HepG2 (cell line): ENCODE measurements at places on chromosomes 6 and 20.

- DNase-seq, result no peak
These were observed 17.9 kb downstream of the PNRC1 start for GRCh38 chr6:89098461-89098860.

DNA sequence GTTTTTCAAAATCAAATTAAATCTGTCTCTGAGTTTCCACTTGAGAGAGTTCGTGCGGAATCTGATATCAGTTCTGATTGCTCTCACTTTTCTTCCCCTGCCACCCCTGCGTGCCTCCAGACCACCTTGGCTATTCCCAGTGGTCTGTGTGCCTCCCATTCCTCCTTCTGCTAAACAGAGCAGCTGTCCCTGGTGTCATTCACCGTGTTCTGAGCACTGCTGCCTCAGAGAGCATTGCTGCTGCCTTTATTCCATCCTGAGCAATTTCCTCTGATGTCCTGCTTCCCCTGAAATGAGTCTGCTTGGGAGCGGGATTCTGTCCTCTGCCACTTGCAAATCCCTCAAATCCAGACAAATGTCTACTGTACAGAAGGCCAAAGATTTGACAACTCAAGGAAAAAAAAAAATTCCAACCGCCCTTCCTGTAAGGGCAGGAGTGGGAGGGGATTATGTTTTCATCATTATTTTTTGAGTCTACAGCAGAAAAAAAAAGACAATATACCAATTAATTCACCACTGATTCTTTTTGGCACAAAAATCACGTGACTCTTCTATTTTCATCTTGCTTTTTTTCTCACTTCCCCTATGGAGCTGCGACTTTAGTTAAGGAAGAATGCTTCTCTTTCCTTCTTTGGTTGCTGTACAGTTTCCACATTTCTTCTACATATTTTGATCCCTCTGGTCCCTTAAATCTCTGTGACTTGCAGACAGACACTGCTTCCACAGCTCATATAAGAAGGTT lies 833.0 kb downstream of the EPHA7 start:
- no peak for DNase-seq

DNA sequence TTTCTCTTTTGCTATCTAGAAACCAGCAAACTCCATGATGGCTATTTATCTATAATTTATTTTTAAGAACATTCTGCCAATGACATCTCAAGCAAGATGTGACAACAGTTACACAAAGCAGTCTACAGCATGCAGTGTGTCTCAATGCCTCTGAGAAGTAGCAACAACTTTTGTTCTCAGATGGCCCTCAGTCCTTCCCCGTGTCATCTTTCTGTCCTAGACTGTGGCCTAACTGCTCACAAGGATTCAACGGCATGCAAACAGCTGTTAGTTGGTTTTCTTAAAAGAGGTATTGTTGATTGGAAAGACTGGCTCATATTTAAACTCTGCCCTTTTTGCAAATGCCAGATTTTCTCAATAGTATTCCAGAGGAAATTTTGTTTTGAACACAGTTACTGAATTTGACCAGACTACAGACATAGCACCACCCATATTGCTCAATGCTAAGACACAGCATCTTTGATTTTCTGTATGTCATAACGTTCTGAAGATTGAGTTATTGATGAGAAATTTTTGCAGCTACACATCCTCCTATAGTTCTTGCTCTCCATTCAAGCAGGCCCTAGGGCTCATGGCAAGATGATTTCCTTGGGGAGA lies 26.1 kb upstream of the F13A1 start:
- DNase-seq, result no peak

GRCh38 chr20:34309691-34310090 lies 6.5 kb upstream of the AHCY start:
- DNase-seq, result no peak

- no peak for DNase-seq
These were observed 93.9 kb downstream of the ARID1B start for GRCh38 chr6:156870924-156871539.

- DNase-seq, result no peak
These were observed 207.5 kb downstream of the NKAIN2 start for GRCh38 chr6:124011180-124011579.

DNA sequence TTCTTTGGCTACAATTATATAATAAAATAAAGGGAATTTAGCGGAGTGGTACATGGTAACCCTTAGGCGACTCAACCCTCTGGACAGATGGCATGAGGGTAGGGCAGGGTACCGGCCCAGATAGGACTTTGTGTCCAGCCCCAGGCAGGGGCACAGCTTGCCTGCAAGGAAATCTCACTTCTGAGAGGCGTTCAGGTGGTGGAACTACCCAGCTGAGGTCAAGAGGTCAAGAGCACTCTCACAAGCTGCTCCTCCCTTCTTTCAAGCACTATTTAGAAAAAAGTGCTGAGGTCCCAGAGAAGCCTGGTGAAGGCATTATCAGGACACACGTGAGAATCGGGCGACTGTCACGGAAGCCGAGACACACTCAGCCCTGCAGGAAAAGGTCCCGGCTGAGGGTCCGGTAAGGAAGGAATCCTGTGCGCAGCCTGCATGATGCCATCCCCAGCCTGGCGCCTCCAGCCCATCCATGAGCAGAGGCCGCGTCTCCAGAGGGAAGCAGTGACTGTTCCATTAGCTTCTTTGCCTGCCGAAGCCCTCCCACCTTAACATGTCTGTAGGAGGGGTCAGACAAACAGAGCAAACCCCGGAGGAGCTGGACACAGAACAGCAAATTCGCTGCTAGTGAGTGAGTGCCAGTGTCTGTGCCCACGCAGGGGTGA lies 54.8 kb downstream of the WDR27 start:
- DNase-seq, result no peak

DNA sequence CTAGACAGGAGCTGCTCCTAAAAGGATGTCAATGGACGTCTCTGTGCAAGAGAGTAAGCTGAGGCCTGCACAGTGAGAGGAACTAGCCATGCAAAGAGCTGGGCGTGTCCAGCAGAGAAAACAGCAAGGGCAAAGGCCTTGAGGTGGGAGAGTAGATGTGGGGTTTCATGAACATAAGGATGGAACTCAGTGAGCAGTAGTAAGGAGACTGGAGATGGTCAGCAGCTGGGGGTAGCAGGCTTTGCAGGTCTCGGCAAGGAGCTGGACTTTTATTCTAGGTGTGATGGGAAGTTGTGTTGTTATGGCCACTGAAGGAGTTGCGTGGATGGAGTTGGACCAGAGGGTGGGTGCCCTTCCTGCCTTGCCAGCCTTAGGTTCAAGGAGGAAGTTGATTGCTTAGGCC lies 90.7 kb upstream of the SIRPA start:
- no peak for DNase-seq

- no peak for DNase-seq
These were observed 102.8 kb downstream of the PREX1 start for GRCh38 chr20:48724891-48725554.

- peak; percentile 77 for DNase-seq
These were observed 179.7 kb upstream of the MYLIP start for GRCh38 chr6:15948930-15949900.

GRCh38 chr20:47358039-47358671 lies 1.7 kb upstream of the ZMYND8 start:
- peak; percentile 67 for DNase-seq

GRCh38 chr6:6891949-6892461 lies 215.8 kb upstream of the RREB1 start:
- DNase-seq, result no peak

GRCh38 chr6:112761740-112762139 lies 414.6 kb downstream of the RFPL4B start:
- no peak for DNase-seq

- no peak for DNase-seq
These were observed 2.9 kb downstream of the SALL4 start for GRCh38 chr20:51799401-51799860.

DNA sequence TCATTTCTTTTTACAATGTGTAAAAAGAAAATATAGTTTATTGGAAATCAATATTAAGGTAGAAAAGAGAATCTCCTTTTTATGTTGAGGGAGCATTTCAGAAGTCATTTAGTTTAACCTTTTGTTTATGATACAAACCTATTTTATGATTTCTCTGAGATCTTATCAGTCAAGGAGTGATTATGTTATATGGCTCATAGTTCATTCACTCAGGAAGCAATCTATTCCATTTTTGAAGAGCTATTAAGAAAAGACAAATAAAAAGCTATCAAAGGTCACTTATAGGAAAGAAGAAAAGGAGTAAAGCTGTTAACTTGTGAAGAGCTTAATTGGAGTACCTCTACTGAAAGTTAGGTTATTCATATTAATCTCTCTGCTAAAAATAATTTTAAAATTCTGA lies 526.6 kb upstream of the JAG1 start:
- no peak for DNase-seq

DNA sequence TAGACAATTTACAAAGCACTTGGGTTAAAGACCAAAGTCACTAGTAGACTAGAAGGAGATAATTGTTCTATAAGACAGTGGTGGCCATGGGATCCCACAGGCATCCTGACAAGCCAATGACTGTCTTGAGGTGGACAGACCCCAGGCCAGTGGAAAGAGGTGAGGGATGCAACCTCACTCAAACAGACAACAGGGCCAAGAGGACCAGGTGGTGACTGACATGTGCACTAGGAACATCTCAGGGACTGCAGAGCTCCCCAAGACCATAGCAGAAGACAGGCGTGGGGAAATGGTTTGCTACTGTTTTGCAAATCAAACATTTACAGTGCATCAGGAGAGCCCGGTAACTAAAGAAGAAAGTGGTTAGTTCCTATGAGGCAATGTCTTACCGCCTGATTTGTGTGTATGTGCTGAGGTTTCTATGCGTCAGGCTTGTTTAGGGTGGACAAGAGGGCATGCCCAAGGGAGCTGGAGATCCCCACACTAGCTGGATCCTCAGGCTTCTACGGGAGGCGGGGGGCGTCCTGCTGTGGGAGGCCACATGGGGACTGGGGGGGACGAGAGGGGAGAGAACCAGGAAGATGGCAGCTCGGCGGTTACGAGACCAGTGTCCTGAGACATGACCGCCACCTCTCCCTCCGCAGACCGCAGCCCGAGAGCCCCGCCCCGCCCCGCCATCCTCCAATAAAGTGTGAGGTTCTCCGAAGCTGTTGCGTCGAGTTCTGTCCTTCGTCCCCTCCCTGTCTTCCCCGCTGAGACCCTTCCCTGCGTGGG lies 623 bp upstream of the MRPS26 start:
- DNase-seq, result no peak

- DNase-seq, result peak; percentile 70
These were observed 92.9 kb upstream of the SHLD1 start for GRCh38 chr20:5657190-5657875.

DNA sequence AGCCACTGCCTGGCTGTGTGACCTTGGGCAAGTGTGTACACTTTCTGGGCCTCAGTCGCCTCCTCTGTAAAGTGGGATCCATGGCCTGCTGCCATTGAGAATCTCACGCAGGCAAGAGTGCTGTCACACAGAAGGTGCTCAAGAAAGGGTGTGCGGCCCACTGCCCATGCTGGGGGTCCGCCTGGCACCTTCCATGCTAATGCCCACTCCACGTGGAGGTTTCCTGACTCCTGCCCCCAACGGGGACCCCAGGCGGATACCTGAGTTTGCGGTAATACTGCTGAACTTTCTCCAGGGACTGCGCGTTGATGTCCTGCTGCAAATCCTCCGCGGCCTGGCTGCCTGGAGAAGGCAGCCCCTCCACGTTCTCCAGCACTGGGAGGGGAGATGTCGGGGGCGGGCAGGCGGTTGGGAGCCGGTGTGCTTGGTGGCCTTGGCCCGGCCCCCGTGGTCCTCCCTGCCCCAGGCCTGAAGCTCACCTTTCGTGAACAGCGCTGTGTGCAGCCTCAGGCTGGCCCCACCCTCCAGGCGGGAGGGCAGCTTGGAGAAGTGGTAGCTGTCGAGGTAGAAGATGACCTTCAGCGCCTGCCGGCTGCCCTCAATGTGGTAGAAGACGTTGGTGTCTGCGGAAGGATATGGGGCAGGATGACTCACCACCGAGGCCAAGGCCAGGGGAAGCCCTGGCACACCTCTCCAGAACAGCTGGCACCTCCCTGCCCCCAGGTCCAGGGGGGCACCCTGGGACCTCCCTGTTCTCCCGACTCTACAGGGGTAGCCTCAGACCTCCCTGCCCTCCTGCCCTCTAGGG lies 195.6 kb downstream of the PREX1 start:
- DNase-seq, result no peak

GRCh38 chr6:79040083-79040482 lies 38.0 kb downstream of the PHIP start:
- no peak for DNase-seq

GRCh38 chr6:12576389-12576788 lies 140.2 kb upstream of the PHACTR1 start:
- no peak for DNase-seq

DNA sequence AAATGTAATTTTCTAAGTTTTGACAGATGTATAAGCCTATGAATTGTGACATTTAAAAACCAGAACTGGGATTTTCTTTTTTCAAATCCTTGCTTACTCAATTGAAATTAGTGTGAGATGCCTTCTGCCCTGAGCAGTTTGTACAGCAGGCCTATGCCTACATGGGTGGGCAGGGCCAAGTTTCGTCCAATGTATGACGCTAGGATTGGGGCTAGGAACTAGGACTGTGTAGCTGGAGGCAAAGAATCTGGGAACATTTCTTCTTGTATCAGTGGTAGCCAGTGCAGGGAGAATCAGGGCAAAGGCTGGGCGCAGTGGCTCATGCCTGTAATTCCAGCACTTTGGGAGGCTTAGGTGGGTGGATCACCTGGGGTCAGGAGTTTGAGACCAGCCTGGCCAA lies 3.9 kb upstream of the PTPRA start:
- DNase-seq, result no peak

- DNase-seq, result no peak
These were observed 31.1 kb downstream of the CD109 start for GRCh38 chr6:73727114-73727513.

DNA sequence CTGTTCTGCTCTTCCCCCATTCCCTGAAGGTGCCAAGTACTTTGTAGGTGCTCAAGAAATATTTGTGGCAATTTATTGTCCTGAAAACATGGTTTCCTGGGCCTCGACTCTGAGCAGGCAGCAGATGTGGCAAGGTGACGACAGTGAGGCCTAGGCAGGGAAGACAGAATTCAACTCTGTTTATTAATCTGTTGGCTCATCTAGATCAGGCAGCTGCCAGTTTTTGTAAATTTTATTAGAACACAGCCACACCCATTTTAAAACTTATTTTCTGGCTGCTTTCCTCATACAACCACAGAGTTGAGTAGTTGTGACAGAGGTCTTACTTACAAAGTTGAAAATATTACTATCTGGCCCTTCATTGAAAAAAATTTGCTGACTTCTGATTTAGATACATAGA lies 24.5 kb downstream of the MAPK14 start:
- DNase-seq, result no peak

DNA sequence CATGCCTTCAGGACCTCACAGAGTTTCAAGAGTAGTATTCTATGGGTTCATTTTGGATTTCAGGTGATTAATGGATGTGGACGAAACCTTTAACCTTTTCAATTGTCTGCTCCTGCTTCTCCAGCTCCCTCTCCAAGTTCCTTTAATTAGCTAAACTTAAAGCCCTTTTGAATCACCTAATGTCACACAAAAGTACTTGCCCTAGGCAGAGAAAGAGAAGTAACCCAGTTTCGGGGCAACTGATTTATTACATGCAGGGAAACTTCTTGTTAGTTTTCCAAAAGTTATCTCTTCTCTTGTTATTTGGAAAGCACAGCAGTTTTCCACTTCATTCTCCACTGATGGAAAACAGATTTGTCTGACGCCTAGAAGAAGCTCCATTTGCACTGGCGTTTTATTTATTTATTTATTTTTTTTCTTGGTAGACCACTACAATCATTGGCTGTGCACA lies 407.7 kb upstream of the JARID2 start:
- no peak for DNase-seq
